Stimulated activated CD4-positive, alpha-beta T cell treated with anti-CD3 and anti-CD28 coated beads, TNF-alpha, amount 100 ng/mL, for 24 hours (primary cell): ENCODE measurements at places on chromosomes 3 and 15.

DNA sequence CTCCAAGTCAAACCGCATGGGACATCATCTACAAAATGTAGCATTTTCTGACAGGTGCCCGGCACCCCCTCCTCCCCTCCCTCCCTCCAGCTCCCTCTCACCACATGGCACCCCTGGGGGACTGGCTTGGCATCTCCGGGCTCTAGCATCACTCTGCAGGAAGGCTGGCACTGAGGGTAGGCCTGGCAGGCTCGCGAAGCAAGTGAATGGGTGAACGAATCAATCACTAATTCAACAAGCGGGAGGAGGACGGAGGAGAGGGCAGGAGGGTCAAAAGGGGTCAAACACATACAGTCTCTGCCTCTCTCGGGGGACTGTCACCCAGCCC, 155.7 kb downstream of the NUP210 start:
- no peak for DNase-seq

GRCh38 chr15:69756440-69756839, 303.8 kb downstream of the RPLP1 start:
- DNase-seq: no peak

GRCh38 chr15:25939122-25939521, 76.0 kb upstream of the ATP10A start:
- DNase-seq: no peak

GRCh38 chr3:48107227-48107626, 81.0 kb downstream of the CDC25A start:
- DNase-seq: no peak

GRCh38 chr3:181729341-181729869, 17.7 kb downstream of the SOX2 start:
- DNase-seq: no peak
